Cardiac septum (tissue), 1 donor: ENCODE measurements at places on chromosomes 7 and 10.

DNA sequence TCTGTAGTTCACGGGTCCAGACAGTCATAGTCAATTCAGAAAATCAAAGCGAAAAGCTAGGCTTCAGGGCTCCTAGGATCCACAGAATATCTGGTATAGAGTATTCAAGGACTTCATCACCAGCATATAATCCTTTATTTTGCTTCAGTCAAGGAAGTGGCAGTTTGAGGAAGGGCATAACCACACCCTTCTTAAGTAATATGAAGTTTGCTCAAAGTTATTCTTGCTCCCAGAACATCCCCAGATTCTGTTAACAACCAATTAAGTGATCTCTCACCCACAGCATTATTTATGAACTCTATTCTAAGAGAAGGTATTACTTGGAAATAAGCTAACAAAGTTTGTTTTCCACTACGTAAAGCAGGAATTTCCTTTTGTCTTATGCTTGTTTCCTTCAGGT lies 13.2 kb downstream of the CWF19L1 start:
- no peak for DNase-seq

DNA sequence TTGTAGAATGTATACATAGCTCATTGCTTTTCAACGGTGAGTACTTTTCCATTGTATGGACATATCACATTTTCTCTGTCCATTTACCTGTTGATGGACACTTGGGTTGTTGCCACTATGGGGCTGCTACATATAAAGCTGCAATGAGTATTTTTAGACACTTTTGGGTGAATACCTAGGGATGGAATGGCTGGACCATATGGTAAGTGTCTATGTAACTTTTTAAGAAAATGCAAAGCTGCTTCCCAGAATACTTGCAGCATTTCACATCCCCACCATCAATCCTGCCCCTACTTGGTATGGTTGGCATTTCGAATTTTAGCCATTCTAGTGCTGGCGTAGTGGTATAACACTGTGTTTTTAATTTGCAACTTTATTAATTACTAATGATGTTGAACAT lies 274.6 kb downstream of the TNS3 start:
- no peak for DNase-seq

DNA sequence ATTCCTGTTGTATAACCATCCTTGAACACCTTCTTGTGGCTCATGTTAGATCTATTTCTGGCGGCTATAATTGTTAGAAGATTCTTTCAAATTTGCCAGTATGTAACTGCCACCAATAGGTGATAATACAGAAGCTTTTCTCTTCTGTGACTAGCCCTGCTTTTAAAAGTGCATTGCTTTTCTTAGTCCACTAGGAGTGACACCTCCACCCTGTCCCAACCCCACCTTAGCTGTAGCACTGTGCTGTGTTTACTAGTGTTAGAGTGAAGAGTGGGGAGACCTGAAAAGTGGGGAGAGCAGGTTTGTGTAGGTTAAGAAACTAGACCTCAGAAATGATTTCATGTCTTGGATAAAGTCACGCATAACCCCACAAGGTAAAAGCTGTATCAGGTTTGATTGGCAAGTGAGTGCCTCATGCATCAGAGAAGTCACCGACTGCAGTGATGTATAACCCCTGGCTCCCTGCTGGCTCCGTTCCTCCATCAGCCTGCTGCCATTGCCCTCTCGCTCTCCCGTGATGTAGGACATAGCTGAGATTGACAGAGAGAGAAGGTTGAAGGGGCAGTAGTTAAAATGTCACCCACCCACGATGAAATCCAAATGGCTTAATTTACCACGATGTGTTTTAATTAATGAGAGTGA lies 12.5 kb downstream of the NPVF start:
- DNase-seq = no peak

DNA sequence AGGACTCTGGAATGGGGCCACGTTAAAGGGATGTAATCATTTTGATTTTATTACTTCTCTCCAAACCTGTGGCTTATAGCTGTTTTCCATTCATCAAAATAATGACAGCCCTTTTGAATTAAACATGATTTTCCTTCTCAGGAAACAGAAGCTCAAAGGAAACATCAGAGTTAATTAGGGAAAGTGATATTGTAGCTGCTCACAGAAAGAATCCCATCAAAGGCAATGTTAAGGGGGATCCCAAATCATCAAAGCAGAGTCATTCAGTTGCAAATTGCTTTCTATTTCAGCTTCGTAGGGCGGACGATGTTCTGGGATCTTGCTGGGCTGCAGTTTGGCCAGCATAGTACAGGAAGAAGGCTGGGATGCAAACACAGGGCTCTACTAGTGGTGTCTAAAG lies 563.2 kb downstream of the CCSER2 start:
- DNase-seq = no peak

DNA sequence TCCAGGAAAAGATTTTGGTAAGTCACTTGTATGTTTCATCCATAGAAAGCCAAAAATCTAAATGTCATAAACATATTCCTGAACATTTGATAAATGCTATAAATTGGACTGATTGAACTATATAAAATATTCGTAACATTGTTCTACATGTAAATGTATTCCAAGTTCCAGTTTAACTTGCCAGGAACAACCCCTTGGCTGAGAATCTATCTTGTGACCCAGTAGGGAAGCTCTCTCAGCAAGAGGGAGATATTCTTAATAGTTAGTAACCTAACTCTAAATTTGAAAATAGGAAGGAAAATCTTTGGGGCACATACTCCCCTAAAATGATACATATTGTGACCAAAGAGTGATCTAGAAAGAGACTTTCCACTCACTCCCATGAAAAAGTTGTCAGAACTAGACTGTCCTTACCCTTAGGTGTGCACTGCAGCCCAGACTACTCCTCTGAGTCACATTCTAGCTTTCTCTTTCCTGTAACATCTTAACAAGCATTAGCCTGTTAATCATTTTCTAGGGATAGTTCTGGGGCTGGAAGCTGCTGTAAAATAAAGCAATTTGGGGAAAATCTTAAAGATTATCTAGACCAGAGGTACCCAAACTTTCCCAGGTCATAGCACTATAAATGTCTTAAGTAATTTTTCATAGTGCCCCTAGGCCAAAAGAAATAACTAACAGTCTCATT lies 73.7 kb upstream of the SKAP2 start:
- no peak for DNase-seq

GRCh38 chr10:87974769-87975168 lies 111.3 kb downstream of the PTEN start:
- no peak for DNase-seq
